ENCODE measurements at places on chromosomes 5 and 9.

DNA sequence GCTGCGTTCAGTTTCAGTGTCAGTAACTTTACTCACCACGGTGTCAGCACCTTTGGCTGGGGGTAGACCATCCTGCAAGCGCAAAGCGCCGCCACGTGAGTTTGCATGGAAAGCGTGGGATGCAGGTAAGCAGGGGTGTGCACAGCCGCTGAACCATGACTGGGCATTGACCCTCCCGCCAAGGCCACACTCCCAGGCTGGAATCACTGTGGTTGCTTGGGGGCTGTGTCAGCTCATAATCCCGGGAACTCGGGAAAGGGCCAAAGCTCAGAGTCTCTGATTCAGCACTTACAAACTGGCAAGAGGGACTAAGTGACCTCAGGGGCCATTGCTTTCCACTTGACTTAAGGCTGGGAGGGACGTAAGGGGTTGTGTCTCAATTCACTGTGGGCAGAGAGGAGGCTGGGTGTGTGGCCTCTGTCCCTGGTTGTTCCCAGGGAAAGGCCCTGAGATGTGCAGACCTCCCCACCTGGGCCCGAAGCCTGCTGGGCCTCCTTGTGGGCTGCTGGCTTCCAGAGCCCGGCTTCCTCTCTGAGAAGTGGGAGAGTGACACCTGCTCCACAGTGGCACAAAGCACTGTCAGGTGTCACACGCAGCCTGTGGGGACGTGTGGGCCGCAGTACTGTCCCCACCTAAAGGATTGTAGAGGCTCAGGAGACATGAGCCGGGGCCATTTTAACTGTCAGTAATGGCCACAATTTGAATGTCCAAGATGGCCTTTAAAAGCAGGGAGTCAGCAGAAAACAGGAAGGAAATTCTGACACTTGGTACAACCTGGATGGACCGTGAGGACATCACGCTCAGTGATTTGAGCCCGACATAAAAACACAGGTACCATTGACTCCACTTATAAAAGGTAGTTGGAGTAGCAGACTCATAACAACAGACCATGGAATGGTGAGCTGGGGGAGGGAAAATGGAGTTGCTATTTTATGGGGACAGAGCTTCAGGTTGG is 16.7 kb downstream of the ABO start:
- DNase-seq, result no peak

- no peak for DNase-seq
These were observed 339.2 kb downstream of the ADAMTS6 start for GRCh38 chr5:65142511-65143011.

GRCh38 chr5:73780302-73781080 is 154.5 kb downstream of the ARHGEF28 start:
- no peak for DNase-seq

DNA sequence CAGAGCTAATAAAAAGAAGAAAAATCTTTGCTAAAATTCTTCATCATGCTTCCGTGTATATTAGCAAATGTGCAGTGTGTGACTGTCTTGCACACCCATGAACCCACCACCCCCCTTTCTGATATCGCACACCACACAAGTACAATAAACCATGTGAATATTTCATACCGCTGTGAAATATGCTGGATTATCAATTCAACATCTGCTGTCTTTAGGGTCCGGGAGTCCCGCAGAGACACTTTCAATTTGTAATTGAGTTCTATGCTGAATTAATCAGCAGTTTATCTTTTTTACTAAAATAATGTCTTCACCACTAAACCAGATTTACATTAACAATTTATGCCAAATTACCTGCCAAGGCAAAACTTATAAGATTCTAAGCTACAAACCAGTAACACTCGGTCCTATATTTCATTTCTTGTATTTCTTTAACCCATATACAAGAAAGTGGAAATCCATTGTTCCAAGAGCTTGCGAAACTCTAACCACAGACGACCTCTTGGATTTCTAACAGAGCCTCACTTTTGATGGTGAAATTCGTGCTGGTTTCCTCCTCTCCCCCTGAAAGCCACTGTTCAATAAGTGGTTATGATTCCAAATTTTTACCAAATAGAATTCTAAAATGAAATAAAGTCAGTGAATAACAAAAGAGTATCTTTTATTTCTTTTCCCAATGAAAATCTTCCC is 44.2 kb downstream of the PSMB7 start:
- DNase-seq, result no peak

DNA sequence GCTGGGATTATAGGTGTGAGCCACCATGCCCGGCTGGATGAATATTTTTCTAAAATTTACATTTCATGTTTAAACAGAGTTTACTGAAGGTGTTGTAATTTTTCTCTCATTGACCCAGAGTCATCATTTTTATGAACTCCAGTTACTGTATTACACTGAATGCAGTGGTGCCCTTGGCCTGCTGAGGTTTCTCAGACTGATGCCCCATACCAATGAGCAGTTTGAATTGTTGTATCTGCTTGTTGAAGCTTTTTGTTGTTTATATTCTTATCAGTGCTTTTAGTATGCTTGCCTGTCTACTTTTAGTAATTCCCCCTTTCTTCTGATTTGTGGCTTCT is 29.9 kb downstream of the NFX1 start:
- no peak for DNase-seq

DNA sequence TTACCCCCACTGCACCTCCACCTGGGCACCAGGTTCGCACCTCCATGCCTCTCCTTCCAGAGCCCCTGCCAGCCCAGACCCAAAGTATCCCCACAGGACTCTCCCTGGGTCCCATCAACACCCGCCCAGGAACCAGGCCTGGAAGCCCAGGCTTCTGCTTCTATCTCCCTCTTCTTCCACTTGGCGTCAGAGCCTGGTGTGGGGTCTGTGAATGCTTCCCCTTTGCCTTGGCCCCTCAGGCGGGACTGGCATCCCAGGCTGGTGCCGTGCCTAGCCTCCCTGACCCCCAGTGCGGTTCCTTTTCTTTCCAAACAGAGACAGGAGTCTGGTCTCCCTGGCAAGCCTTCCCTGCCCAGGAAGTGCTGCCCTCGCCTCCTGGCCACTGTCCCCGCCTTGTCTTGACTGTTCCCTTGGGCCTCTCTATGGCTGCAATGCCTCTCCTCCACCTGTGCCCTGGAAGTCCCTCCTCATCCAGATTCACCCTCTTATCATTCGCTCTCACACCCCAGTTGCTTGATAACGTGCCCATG is 7.8 kb upstream of the TBC1D9B start:
- no peak for DNase-seq

DNA sequence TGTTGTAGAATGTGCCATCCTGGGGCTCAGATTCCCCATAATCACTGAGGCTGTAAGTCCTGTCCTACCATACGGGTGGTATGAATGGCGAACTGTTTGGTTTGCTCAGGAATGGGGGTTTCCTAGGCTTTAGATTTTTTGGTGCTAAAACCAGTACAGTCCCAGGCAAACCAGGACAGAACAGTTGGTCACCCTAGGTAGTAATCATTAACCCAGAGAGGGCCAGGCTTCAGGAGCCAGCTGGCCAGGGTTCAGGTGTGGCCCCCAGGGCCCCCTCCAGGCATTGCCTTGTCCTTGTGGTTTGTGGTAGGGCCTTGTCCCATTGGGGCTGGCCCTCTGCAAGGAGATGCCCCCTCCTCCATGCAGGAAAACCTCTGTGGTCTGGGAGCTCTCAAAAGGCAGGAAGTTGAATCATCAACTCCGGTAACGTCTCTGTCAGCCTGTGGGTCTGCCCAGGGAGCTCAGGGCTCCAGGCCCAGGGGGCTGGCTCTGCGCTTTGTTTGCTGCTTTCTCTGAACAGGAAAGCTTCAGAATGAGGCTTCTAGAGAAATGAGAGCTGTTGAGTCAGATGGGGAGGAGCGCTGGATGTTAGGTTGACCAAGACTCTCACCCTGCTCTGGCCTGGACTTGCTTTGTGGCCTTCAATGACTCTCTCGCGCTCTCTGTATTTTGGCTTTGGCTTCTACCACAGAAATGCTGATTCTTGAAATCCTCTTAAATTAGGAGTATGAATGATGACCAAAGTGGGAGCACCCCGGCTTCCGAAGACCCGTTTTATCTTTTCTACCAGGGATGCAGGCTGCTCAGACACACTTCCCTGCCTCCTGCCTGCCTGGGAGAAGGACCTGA is 22.2 kb upstream of the JADE2 start:
- peak; percentile 56 for DNase-seq

DNA sequence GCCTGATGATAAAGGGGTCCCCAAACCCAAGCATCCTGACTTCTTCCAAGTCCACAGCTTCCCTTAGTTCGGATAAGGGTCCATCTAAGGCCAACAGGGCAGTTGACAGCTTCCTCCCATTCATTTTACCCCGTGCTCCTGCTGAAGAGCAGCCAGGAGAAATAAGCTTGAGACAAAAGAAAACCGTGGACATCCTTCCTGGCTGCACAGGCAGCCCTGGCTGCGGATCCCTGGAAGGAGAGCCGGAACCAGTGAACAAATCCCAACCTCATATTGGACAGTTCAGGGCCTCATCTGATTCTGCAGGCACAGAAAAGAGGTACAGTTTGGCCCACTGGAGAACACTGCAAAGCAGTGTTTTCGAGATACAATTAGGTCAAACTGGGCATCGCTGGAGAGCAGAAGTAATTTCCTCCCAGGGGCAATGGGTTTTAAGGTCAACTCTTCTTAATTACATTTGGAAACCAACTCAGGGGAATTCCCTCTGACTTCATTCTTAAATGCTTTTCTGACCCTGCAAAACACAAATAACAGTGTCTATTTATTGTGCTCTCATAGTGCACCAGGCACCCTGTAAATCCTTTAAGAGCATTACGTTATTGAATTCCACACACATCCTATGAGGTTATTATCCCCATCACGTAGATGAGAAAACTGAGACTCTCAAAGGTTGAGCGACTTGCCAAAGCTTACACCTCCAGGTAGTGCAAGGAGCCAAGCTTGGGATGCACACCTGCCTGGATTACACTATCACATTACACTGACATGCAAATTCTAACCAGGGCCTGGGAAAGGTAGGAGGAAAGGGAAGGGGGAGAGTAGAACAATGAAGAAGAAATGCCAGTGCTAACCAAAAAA is 21.2 kb downstream of the ADAM19 start:
- DNase-seq, result no peak

DNA sequence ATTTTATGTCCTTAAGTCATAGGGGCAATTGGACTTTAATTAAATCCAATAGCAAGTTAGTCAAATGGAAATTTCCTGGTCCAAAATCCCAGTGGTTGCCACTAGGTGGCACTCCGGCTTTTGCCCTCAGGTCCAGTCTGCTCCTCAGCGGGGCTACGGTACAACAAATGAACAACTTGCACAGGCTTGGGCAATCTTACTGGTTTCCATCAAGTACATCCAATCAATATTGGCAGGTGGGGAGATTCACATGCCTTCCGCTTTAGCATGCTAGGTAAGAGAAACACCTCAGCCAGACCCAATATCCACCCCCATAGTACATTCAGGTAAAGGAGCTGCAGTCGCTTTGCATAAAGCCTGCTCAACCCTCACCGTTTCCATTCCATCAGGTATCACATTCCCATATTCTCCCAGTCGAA is 6.3 kb upstream of the MXD3 start:
- peak; percentile 70 for DNase-seq

DNA sequence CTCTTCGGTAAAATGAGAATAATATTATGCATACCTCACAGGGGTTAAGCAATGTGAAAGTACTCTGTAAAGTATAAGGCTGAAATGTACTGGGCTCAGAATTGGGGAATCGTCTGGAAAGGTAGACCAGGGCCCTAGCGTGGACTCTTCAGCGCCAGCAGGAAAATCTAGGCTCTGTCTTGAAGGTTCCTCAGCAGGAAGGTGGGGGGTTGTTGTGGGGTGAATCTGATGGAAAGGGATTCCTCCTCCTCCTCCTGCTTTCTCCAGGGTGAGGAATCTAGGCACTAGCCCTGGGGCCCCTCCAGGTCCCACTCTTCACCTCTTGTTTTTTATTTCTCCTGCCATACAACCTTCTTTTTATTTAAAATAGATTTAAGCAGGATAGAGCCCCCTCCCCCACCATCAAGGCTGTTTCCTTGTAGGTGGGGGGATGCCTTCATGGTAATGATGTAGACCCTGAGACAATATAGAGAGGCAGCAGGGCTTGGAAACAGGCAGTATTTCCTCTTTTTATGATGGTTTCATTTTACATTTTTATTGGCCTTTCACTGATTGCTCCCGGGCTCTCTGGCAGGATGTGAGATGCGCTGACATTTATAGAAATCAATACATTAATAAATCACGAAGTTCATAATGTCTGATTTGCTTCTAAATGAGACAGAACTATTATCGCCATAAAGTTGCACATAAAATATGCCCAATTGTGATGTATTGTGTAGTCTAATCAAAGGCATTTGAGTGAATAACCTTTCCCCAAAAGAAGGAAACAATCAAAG is 78.9 kb upstream of the GABRP start:
- DNase-seq, result no peak

DNA sequence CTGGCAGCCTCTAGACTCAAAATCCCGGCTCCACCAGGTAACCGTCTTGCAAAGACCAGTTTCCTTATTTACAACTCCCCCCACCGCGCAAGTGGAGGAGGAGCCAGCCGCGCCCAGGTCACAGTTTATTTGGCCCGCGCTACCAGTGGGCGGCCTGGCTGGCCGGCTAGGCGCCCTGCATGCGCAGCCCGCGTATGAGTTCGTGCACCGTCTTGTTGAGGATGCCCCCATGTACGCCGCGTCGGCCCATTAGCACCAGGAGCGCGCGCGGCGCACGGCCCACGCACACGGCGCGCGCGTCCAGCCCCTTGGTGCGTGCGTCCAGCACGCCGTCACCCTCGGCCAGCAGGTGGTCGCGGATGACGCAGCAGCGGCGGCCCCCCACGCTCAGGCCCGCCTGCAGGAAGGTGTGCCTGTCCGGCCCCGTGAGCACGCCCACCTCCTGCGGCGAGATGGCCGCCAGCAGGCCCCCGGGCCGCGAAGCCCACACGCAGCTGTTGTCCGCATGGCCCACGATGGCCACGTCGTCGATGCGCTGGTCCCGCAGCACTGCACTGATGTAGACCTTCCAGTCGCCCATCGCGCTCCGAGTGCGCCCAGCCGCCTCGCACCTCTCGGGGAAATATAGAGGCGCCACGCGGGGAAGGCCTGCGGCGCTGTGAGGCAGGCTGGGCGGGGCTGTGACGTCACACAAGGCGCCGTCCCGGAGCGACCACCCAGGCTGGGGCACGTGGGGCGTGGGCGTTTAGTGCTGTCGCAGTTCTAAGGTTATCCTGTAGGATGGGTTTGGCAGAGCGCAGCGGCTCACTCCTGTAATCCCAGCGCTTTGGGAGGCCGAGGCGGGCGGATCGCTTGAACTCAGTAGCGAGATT is at the start of gene PFN3:
TSS of gene PFN3 (minus strand) at position 665 of the 872 bp plus-strand sequence. CDS start at position 580, 85 bp downstream.
- DNase-seq, result no peak

- no peak for DNase-seq
These were observed 227.2 kb downstream of the PDZD2 start for GRCh38 chr5:31866166-31866565.

- DNase-seq, result no peak
These were observed 1.3 kb downstream of the ZBTB34 start for GRCh38 chr9:126861707-126862103.

- DNase-seq, result no peak
These were observed 22.9 kb upstream of the TEX10 start for GRCh38 chr9:100375658-100376057.

- DNase-seq, result no peak
These were observed 13.3 kb upstream of the STING1 start for GRCh38 chr5:139495638-139496435.

DNA sequence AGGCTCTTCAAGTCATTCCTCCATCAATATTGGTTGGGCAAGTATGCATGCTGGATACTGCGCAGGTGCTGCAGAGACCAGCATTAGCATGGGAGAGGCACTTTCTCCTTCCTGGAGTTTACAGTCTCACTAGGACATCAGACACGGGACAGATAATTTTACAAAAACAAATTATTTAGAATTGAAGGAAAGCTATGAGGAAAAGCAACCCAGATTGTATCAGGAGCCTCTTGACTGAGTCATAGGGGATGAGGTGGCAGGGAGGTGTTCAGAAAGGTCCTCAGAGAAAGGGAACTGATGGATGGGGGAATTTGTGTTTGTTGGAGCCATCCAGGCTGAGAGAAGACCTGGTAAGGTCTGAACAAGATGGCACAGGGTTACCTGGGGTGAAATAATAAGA is 24.5 kb upstream of the RAB14 start:
- no peak for DNase-seq
